SJSA1 (cell line): ENCODE measurements at places on chromosomes 5 and 9. TPM values are rescaled to one million over a fixed set of nuclear protein-coding genes. Genes with fewer than 3 reads are reported as not detected.

PAPPA gene
- 1.9 and 5.3 TPM in 2 replicates for total RNA-seq

HDHD3 gene
- 1.5 and 5.8 TPM in 2 replicates for total RNA-seq

PCDHGA7 gene
- total RNA-seq, result 0.82 and 0.91 TPM in 2 replicates

KCNN2 gene
- 0.61 TPM in 1 of 2 replicates, not detected in the other for total RNA-seq

TAF9 gene
- total RNA-seq, result 114 and 118 TPM in 2 replicates

HOMER1 gene
- 6.5 and 10.7 TPM in 2 replicates for total RNA-seq

ARID3C gene
- total RNA-seq, result not detected in 2 replicates

DUSP1 gene
- total RNA-seq, result 322 and 475 TPM in 2 replicates

SPINK6 gene
- not detected in 2 replicates for total RNA-seq

- no peaks in the 10 kb centered on the region for H3K36me3 ChIP-seq
- no peak for DNase-seq
- H3K27me3 ChIP-seq, result no peaks in the 10 kb centered on the region
- no peaks in the 10 kb centered on the region for H3K4me1 ChIP-seq
- no peak overlapping the region for H3K4me3 ChIP-seq
Measured at GRCh38 chr9:122071715-122072114, 21.4 kb downstream of the TTLL11 start.

GRCh38 chr5:118919016-118919415, 69.3 kb downstream of the DTWD2 start:
- H3K27me3 ChIP-seq, result no peaks in the 10 kb centered on the region
- no peaks in the 10 kb centered on the region for H3K4me1 ChIP-seq
- no peaks in the 10 kb centered on the region for H3K36me3 ChIP-seq
- no peak overlapping the region for H3K27ac ChIP-seq
- no peak for DNase-seq

DNA sequence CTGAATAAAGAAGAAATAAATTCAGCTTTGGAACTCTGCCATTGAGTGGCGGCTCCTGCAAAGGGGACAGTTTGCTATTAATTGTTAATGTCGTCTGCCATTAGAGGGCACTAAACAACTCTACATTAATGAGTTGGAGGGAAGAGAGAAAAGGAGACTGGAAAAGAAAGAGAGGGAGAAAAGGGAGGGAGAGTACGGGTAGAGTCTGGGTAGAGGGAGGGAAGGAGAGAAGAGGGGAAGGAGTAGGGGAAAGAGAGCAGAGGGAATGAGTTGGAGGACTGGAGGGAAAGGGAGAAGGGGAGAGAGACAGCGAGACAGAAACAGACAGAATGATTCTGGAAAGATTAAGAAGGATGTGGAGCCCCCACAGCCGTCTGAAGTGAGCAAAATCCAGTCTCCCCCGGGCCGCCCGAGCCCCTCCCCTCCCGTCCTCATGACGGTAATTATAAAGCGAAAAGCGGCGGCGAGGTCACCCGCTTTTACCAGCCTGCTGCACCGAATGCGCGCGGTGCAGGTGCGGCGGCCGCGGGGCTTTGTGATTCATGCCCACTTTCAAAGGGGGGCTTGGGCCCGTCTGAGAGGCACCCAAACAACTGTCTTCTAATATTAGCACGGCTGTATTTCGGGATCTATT, 1.9 kb upstream of the FST start:
- H3K4me3 ChIP-seq, result peak overlapping the region; percentile 26
- peaks cover 8% of the 10 kb centered on the region; the same call in 1 of the 2 replicates for H3K4me1 ChIP-seq

DNA sequence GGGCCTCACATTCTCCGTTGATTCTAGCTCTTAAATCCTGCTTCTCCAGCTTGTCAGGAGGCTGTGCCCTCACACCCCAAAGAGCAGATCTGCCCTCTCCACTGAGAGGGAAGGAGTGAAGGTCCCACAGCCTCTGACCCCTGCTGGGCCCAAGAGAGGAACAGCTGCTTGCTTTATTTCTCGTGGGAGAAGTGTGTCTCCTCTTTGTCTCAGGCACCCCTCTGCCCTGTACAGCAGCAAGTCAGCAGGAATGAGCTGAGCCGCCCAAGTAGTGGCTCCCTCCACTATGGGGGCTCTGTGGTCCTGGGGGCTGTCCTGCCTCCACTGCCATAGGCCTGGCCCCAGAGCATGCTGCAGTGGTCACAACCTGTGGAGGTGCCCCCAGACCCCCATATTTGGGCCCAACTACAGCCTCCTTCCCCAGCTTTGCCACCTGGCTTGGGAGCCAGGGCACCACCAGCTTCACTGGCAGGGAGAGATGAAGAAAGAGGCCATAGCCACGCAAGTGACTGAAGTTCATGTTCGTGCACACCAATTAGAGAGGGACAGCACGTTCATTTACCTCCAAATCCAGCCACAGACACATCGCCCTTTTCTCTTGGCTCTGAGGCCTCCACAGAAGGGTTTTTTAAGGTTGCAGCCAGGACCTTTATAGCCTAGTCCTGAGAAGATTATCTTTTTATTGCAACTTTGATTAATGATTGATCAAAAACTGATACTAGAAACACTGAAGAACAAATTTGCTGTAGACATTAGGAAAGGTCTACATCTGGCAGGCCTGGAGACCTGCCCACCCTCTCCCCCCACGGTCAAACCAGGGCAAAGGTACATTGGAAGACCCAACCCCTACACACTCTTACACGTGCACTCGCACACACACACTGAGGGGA, 27.5 kb downstream of the IRF1 start:
- no peak overlapping the region for H3K4me3 ChIP-seq
- DNase-seq, result no peak
- H3K27me3 ChIP-seq, result no peaks in the 10 kb centered on the region
- H3K27ac ChIP-seq, result no peak overlapping the region
- H3K36me3 ChIP-seq, result no peaks in the 10 kb centered on the region

GRCh38 chr9:9337129-9337528, 1275.7 kb downstream of the PTPRD start:
- DNase-seq, result no peak
- H3K36me3 ChIP-seq, result no peaks in the 10 kb centered on the region
- no peak overlapping the region for H3K27ac ChIP-seq
- H3K27me3 ChIP-seq, result no peaks in the 10 kb centered on the region

- H3K4me1 ChIP-seq, result no peaks in the 10 kb centered on the region
- no peaks in the 10 kb centered on the region for H3K36me3 ChIP-seq
- no peak overlapping the region for H3K27ac ChIP-seq
- H3K4me3 ChIP-seq, result no peak overlapping the region
Measured at GRCh38 chr5:30878296-30878695, 315.2 kb upstream of the CDH6 start.

DNA sequence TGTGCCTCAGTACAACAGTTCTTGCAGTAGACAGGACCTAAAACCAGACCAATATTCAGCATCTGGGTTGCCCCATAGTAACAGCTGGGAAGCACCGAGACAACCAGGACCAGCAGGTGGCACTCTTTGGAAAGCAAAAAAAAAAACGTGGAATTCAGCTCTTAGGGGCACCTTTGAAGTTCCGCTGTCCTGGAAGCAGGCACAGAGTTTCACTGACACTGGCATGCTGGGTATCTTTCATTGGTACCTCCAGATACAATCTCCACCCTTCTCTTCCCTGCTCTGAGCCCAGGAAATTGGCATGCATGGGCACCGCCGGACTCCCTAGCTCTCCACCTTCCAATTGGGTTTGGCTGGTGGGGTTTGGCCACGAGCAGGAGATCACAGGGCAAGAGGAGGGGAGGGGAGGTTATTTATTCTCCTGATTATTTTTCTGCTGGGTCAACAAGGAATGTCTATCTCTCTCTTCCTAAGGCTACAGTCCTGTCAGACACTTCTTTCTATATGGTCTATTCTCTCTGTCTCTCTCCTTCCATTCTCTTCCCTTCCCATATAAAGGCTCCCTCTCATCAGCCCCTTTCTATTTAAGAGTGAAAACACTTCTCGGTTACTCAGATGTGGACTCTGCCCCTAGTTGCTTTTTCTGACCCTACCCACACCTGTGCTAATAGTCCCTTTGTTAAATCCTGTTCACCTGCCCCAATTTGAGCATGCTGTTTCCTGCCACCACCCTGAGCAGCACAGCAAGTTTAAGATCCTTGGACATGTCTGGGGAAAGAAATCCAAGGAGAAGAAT, 1.9 kb upstream of the IDNK start:
- H3K4me1 ChIP-seq, result peaks cover 11% of the 10 kb centered on the region
- H3K27ac ChIP-seq, result no peak overlapping the region
- DNase-seq, result peak; percentile 32
